Mammary microvascular endothelial cell (primary cell): ENCODE measurements at places on chromosomes 7 and 10. TPM values are rescaled to one million over a fixed set of nuclear protein-coding genes. Genes with fewer than 3 reads are reported as not detected.

The ZNF488 gene
- 0.07 and 0.15 TPM in 2 replicates for total RNA-seq

The ANKRD61 gene
- 0.20 and 0.40 TPM in 2 replicates for total RNA-seq

The IGF2BP3 gene
- total RNA-seq, result 100 and 125 TPM in 2 replicates

The UCMA gene
- not detected in 2 replicates for total RNA-seq

The SHTN1 gene
- 2.1 and 2.4 TPM in 2 replicates for total RNA-seq

The DGKB gene
- not detected in 2 replicates for total RNA-seq

The CCL24 gene
- total RNA-seq, result not detected in 2 replicates
